ENCODE measurements at places on chromosomes 16 and 17.

GRCh38 chr17:74043976-74044375 is 159.5 kb upstream of the RPL38 start:
- no peak for DNase-seq

DNA sequence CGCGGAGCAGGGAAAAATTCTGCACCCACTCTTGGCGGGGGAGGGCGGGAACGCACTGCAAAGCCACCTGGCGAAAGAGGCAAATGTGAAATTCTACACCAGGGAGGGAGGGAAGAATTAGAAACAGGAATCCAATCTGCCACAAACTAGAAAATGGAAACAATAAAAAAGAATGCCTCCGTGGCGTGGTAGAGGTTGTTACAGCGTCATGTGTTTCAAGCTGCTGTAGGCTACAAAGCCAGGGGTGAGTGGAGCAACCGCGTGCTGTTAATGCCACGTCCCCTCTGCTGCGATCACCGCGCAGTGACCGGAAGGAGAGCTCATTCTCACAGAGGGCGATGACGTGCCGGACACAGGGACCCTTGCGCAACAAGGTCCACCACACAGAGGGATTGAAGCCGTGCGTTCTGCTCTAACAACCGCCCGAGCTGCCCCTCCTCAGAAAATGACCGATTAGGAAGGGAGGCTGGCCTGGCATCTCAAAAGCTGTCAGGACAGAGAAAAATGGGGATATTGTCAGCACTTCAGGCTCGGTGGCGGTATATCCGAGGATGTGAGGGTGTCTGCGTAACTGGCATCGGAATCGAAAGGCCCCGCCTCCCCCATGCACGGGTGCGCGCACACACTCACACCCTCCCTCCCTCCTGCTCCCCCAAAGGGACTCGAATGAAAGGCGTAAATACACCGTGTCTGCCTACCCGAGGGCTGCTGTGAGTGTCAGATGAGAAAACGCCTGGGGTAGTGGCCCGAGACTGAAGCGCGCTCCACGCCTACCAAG is 70.8 kb upstream of the TNRC6C start:
- DNase-seq = peak; percentile 87

DNA sequence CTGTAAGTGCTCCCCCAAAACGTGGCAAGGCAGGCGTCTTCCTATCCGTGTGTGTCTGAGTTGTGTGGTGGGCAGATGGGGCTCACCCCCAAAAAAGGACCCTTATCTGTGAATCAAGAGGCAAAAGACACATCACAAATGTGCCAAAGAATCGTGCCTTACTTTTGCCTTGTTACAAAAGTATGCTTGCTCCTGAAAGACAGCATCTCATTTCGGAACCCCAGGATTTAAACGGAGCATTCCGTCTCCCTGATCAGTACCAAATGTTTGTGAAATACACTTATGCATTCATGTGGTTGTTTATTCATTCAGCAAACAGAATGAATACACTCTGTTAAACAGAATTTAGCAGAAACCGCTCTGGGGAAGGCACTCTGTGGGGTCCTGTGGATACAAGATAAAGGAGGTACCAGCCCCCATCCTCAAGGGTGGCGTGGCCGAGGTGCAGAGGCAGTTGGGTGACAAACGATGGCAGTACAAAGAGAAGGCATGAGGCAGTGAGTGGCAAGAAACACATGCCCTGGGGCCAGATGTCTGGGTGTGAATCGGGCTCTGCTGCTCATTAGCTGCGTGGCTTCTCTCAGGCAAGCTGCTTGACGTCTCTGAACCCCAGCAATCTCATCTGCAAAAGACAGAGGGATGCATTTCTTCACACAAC is 654 bp downstream of the WFDC1 start:
- no peak for DNase-seq

DNA sequence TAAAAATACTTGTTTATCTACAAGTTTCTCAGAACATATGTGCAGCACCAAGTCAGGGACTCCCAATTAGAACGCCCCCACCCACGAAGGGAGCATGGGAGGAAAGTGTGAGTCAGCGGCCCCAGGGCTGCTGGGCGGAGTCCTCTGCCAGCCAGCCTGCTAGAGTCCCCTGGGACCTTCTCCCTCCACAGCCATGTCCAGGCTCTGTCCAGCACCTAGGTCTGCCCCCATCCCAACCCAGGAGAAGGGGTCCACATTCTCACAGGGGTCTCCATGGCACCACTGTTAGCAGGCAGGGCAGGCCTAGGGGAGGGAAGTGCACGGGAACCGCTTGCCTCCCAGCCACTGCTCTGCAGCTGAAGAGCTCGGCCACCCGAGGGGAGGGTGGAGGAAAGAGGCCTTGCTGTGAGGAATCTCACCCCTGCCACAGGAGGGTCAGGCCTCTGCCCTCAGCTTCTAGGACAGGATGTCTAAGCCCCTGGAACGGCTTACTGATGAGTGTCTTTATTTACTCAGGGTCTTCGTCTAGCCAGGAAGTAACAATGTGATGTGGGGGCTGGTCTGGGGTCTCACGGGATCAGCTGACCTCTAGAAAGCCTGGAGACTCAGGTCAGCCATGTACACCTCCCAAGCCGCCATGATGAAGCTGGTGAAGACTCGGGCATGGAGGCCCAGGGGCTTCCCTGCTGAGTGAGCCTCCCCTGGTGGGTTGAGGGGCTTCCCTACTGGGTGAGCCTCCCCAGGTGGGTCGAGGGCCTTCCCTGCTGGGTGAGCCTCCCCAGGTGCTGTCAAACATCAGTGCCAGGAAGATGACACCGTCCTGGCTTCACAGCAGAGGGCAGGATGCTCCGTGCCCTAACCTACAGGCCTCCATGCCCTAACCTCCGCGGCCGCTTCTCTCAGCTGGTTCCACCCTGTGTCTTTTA is 190.3 kb downstream of the RBFOX3 start:
- peak; percentile 64 for DNase-seq

DNA sequence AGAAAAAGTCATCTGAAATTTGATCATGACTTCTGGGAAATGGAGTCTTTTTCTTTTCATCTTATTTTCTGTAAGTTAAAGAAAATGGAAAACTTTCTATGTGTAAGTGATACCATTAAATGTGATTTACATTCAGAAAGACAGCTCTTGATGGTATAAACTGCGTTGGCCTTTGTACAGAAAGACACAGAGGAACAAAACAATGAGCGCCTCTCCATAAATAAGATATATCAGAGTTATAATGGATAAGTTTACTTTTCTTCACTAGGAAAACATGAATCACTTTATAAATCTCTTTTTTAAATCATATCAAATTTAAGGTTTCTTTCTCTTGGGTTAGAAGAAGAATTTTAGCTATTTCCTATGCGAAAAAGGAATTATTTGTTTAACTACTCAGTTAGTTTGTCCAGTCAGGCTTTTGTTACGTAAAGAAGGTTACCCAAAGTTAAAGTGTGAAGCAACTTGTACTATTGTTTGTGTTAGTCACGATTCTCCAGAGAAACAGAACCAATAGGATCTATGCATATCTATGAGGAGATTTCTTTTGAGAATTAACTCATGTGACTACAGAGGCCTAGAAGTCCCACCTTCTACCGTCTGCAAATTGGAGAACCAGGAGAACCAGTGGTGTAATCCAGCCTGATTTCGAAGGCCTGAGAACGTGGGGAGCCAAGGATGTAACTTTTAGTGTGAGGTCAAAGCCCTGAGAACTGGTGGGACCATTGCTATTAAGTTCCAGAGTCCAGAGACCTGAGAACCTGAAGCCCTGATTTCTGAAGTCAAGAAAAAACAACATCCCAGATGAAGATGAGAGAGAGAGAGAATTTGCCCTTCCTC is 295.4 kb upstream of the KCNJ16 start:
- DNase-seq = no peak

DNA sequence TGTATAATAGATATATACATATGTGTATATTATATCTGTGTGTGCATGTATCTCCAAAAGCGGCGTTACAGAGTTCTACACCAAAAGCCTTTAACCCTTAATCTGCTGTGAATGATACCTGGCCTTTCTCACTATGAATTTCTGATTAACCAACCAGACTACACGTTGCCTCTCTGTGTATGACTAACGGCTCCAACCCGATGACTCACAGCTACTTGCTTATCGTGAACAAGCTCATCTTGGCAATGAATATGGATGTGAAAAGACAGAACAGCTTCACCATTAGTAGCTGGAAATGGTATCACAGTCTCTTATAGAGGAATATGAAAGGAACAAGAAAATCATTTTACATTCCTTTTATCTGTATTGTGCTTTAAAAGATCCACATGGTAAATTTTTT is 23.8 kb upstream of the ARHGAP44 start:
- DNase-seq = no peak

- no peak for DNase-seq
Observed at GRCh38 chr16:62638964-62639870, 603.0 kb upstream of the CDH8 start.

DNA sequence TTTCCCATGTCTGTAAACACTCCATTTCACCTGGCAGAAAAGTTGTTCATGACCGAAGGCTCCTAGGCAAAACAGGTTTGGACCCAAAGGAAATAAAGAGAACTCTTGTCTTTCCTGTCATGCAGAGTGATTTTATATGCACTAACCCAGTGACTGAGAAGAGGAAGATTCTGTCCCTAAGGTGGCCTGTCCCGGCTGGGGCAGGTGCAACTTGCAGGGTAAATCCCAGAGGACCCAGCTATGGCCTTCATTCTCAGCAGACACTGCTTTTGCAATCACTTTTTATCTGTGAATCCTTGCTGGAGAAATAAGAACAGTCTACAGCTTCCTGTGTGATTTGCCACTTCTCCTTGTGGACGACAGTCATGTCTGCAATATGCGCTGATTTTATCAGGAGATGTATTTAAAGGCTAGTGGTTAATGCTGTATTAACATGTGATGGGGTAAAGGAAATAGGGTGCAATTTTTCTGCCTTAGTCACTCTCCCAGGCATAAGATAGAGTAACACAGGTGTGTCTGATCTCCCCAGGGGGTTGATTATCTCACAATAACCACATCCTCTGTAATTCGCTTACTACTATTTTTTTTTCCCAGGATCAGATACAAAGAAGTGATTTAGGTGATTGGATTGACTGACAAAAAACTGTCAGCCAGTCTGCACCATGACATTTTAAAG is 696.8 kb upstream of the SOX9 start:
- no peak for DNase-seq

DNA sequence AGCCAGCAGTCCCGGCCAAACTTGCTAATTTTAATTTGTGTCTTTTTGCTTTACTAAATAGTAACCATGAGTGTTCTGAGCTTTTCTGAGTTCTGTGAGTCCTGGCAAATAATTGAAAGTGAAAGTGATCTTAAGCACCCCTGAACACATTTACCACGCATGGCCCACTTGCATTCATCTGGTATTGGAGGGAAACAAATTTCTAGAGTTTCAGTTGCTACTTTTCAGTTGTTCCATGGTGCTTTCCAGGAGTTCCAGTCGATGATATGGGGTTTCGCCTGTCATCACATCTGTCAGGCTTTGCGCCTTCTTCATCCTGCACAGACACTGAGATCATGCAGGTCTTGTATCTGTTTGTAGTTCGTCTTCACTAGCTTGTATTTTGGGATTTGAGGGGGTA is 44.1 kb downstream of the CRLF3 start:
- DNase-seq = peak; percentile 71

- no peak for DNase-seq
Observed at GRCh38 chr16:88844419-88845036, 12.2 kb downstream of the GALNS start.

GRCh38 chr17:75594499-75595283 is 7.1 kb downstream of the MYO15B start:
- DNase-seq = no peak

- no peak for DNase-seq
Observed at GRCh38 chr16:12941896-12942295, 40.5 kb downstream of the SHISA9 start.

DNA sequence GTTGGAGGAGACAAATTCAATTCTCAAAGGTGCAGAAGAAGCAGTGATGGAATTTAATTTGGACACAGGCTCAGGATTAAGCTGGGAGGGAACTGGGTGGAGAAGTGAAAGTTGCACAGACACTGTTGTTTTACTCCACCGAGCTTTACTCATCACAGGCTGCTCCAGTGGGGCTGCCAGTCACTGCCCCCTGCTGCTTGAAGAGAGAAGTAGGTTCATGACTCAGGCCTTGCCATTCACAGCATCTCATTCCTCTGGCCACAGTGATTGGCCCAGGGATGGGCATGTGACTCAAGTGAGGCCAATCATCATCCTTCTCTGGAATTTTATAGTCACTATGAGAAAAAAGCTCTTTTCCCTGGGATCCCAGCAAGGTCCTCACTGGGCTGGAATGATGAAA is 11.8 kb downstream of the GNAO1 start:
- peak; percentile 84 for DNase-seq

- DNase-seq = no peak
Observed at GRCh38 chr16:72166954-72167561, 4.9 kb downstream of the PMFBP1 start.

- no peak for DNase-seq
Observed at GRCh38 chr17:8820311-8821010, 21.3 kb upstream of the MFSD6L start.

- DNase-seq = no peak
Observed at GRCh38 chr17:6071528-6072065, 1.4 kb downstream of the WSCD1 start.

DNA sequence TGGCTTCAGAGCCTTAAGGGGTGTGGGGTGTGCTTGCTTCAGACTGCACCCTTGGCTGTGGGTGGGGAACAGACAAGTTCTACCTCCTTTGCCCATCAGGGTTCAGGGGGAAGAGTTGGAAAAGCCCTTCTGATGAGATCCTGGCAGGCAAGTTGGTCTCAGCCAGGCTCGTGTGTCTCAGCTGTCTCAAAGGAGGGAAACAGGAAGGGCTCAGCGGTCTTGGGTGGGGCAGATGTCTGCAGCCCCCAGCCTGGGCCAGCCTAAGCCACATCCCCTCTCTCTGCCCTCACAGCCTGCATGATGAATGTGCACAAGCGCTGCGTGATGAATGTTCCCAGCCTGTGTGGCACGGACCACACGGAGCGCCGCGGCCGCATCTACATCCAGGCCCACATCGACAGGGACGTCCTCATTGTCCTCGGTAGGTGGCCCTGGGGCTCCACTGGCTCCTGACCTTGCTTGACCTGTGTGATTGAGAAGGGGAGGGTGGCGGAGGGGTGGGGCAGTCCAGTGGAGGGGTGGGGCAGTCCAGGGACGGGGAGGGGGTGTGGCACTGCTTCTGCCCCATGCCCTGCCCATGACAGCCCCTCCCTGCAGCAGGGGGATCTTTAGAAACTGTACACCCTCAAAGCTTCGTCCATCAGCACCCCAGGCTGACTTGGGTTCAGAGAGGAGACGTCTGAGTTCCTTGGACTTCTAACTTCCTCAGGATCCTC is 199.5 kb downstream of the PRKCB start:
- peak; percentile 75 for DNase-seq

DNA sequence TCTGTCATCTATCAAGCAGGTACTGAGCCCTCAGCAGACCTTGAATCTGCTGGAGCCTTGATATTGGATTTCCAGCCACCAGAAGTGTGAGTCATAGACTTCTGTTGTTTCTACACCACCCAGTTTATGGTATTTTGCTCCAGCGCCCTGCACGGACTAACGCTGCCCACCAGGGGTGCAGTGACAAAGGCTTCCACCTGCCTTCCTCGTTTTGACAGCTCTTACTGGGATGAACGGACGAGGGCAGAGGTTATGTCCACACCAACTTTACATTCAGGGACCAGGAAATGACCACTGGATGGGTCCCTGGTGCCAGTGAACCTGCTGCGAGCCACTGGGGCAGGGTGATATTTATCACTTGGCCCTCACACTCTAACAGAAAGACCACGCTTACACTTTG is 66.6 kb upstream of the CBX4 start:
- DNase-seq = no peak

GRCh38 chr17:1753767-1754429 is 8.0 kb upstream of the SERPINF1 start:
- no peak for DNase-seq

All from activated CD4-positive, alpha-beta T cell treated with anti-CD3 and anti-CD28 coated beads, Interleukin-2, amount 10 ng/mL, durations not matched to agents 24 days and 14 days (primary cell).